RWPE2 (cell line): ENCODE measurements at places on chromosomes 4 and X.

DNA sequence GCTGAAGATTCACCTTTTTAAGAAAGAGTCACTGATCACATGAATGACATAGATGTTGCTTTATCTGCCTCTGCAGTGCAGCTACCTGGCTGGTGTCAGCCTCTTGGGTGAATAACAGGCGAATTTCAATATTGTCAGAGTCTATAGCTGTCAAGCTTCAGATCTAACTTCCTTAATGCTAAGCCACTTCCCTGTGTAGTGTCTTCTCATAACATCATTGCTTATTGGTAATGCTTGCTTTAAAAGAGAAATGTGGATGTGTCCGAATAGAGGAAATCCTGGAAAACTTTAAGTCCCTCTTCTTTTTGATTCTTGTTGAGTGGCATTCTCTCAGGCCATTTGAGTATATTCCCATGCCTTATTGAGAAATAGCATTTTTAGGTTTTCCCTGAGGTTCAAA, 7.3 kb upstream of the IGFBP7 start:
- DNase-seq, result no peak

- DNase-seq, result no peak
Observed at GRCh38 chrX:105266456-105266855, 46.0 kb upstream of the TEX13A start.

GRCh38 chrX:119573222-119573621, 1.1 kb upstream of the UBE2A start:
- DNase-seq, result no peak

DNA sequence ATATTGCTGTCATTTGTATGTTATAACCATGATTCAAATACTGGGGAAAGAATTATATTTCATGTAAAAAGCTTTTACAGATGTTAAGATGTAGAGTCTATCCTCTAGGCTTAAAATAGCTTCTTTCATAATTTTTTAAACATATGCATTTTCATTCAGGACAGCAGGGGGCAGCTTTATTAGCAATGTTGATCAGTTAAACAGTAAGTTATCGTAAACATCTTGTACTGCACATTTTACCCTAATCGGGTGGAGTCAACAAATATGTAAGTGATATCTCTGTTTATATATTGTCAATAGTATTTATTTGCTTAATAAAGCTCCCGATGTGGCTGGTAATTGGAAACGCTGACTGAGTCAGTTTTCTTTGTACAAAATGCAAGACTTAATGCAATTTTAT, 142.5 kb upstream of the MED14 start:
- DNase-seq, result no peak

DNA sequence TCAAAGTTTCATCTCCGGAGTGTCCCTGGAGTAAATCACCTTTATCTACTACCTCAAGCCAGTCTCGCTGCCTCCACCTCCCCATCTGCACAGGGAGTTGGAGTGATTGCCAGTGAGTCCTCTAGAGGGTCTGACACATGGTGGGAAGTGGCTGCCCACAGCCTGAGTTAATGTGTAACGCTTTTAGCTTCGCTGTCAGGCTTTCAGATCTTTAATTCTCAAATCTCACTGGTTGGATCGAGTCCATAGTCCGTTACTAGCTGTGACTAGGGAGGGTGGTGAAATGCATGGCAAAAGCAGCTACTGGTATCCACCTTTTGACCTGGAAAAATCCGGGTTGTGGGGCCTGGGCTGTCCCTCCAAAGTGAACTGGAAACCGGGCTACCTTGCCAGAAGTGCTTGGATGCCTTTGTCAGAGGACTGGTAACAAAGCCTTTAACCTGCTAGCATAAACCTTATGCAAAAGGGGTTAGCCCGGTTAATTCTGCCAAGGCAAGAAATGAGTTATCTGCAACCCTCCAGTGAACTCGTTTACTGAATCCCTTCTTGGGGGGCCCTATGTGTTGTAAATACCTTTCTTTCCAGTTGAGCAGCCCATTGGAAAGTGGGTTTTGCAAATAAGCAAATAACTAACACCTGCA, 5.1 kb upstream of the WDR1 start:
- DNase-seq, result no peak

GRCh38 chrX:1397441-1398270, 5.7 kb upstream of the SLC25A6 start:
- DNase-seq, result peak; percentile 57

GRCh38 chr4:151866592-151866918, 105.7 kb upstream of the GATB start:
- DNase-seq, result no peak

DNA sequence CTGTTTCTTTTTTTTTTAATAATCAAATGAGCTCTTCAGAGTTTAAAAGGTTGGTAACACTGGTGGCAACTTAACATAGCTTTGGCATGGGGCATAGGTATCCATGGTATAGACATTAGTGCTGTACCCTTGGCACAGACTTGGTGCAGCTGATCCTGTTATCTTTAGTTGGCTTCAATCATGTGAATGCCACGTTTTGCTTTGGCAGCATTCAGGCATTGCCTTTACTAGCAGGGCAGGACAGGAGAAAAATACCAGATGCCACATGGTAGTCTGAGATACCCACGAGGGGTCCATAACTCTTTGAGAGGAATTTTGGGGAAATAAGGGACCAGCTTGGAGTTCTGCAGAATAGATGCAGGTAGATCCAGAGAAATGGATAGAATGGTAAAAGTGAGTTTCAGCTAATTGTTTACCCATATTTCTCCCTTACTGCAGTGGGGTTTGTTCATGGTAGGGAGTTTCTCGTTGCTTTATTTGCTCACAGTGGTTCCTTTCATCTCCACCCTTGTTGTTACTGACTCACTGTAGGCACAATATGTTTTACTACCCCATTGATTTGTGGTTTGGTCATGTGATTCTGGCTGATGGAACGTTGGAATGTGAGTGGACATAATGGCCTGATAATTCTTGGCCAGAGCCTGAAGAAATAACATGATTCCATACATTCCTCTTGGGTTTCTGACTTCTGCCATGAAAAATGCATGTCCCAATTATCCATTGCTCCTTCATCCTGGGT, 342.7 kb downstream of the GLUD2 start:
- DNase-seq, result no peak

DNA sequence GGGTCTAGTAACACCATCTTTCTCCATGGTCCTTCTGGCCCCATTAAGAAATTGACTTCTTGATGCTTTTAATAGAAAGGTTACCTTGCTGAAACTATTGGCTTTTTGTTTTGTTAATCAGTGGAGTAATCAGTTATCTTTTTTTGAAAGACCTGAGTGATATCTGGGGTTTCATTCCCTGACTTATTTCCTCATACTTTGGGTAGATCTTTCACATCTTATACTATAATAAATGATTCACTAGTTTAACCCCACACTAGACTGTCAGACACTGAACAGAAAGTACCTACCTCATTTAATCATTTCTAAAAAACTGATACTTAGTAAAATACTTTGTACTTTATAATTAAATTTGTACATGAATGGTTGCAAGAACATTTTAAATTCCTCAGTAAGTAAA, 1021.1 kb downstream of the STIM2 start:
- no peak for DNase-seq

DNA sequence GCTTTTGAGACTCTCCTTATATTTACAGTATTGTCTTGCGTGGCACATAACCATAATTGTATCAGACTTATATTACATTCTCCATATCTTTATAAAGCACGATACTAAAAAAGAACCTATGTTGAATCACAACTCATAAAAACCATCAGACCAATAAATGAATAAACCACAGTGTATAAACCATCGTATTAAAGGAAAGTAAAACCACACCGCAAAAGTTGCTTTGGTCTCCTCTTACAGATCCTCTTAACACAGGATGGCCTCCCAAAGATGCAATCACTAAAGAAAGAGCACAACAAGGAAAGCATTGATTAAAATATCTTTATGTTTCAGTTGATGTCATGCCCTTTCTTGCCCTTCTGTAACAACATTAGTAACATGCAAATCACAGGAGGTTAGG, 437.9 kb downstream of the AFF2 start:
- no peak for DNase-seq

DNA sequence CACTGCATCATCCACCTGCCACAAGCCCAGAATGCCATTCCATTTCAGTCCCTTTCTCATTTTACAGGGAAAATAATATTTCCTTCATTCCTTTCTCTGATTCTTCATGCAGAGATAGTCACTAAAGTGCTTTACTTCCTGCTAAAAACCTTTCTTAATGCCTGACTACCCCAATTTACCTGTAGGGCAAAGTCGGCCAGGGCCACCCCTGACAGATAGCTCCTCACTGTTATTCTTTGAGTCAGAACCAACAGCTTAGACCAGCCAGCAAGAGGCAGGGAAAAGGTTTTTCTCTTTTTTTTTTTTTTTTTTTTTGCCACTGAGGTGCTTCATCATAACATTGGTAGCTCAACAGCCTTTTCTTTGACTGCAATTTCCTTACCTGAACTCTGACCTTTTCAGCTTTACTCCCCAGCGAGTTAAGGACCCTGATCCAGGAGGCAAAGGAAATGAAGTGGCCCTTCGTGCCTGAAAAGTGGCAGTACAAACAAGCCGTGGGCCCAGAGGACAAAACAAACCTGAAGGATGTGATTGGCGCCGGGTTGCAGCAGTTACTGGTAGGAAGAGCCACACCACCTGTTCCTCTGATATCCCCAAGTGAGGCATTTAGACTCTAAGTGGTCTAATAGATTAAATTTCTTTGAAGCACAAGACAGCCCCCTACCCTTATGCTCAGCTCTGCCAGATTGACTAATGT, 85.0 kb downstream of the ALPK1 start:
- no peak for DNase-seq

GRCh38 chr4:41135801-41136200, 78.5 kb downstream of the APBB2 start:
- no peak for DNase-seq

DNA sequence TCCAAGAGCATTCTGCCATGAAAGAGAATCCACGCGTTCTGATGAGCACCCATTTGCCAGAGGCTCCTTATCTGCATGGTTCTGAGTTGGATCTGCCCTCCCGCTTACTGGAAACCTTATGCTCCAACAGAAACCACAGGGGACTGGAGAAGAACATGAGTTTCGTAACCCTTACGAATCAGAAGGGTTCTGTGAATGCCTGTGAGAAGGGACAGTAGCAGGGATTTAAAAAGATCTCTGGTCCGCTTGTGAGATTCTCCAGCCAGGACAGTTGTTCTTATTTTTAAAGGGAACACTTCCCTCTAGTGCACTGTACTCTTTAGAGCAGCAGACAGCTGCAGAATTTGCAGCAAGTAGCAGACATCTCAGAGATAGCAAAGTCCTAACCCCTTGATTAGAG, 22.5 kb upstream of the CENPU start:
- DNase-seq, result no peak

GRCh38 chr4:109238746-109239145, 63.7 kb downstream of the COL25A1 start:
- no peak for DNase-seq

GRCh38 chr4:97645071-97645821, 498.0 kb downstream of the STPG2 start:
- no peak for DNase-seq

GRCh38 chrX:70289168-70289792, 447 bp downstream of the PDZD11 start:
- no peak for DNase-seq

DNA sequence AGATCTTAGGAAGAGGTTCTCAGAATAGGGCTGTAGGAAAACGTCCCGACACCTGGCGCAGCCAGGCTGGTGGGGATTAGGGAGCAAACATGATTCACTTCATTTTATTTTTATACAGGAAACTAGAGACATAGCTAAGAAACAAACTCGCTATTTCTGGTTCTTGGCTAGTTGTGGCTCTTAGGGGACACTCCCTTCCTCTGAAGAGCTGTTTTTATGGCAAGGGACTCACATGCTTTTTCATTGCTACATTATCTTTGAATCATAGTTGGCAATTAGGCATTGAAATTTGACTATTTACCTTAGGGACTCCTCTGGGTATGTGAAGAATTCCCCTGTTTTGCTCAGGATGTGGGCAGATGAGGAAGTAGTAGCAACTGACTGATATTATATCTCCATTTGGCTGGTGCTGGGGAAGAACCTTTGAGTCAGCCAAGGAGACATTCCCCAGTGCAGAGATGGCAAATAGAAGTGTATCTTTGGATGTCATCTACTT, 174.5 kb downstream of the SMIM20 start:
- DNase-seq, result no peak

DNA sequence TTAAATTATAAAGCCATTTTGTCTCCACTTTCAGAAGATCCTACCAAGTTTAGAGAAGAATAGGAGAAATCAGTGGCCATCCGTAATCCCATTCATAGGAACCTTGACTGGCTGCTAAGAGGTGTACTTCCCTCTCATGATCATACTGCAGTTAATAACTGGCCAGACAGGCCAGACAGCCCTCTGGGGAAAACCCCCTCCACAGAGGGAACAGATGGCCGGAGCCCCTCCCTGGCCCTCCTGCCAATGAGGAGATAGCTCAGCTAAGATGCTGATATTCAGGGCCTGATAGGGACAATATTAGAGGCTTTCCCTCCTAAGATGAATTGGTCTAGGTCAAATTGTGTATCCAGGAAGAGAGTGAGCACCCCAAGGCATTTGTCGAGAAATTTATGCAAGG, 200.0 kb upstream of the MAOA start:
- DNase-seq, result no peak

GRCh38 chrX:34918856-34919255, 23.7 kb upstream of the FAM47B start:
- no peak for DNase-seq

- DNase-seq, result no peak
Observed at GRCh38 chrX:42117318-42117717, 194.0 kb upstream of the CASK start.

DNA sequence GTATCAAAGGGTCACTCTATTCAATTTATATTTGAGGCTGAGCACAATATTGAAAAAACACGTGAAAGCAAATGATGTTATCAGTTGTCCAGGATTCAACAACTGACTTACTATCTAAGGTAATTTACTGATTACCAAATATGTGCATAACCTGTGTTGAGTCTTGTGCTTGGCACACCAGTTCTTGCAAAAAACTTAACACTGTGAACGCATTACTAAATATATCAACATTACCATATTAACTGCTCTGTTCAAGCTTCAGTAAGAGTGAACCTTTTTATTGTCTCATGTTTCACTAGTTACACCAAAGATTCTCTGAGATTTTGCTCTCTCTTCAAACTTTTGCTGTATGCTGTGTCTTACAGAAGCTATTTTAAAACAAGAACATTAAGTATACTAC, 38.4 kb downstream of the PPARGC1A start:
- no peak for DNase-seq

DNA sequence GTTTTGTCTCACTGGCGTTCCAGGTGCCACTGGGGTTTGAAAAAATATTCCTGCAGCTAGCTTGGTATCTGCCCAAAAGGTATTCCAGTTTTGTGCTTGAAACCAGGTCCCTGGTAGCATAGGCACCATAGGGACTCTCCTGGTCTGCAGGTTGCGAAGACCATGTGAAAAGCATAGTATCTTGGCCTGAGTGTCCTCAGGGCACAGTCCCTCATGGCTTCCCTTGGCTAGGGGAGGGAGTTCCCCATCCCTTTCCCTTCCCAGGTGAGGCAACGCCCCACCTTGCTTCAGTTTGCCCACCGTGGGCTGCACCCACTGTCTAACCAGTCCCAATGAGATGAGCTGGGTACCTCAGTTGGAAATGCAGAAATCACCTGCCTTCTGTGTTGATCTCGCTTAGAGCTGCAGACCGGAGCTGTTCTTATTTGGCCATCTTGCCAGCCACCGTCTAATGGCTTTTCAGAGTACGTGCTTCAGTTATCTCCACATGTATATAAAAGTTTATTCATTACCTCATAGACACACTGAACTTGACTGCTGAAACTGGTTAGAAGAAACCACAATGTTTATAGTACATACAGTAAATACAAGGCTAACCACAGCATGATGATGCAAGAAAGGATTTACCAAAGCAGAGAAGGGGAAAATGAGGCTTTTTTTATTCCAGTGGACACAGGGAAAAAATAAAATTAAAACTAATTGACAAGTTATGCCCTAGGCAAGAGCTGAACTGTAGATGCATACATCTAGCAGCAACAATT, 10.6 kb downstream of the PBDC1 start:
- DNase-seq, result no peak
